Body of pancreas (tissue), 4 donors: ENCODE measurements at places on chromosomes 6 and 20. TPM values are rescaled to one million over a fixed set of nuclear protein-coding genes. Genes with fewer than 3 reads are reported as not detected.

Gene PBOV1
- not detected for total RNA-seq

Gene SYCP2L
- 2.1 TPM for total RNA-seq

Gene THBS2
- total RNA-seq: 8.9 TPM

Gene CDKAL1
- total RNA-seq: 16.3 TPM

Gene SLC35F1
- under 0.01 TPM for total RNA-seq

Gene ALDH5A1
- 8.2 TPM for total RNA-seq

Gene HDGFL1
- not detected for total RNA-seq

Gene C6orf118
- not detected for total RNA-seq

Gene CCN5
- total RNA-seq: 7.9 TPM

Gene LINC00237
- not detected for total RNA-seq

Gene COL12A1
- total RNA-seq: 34.0 TPM
